Central memory CD8-positive, alpha-beta T cell (primary cell): ENCODE measurements at places on chromosomes 6 and 20.

- peaks cover 7% of the 10 kb centered on the region for H3K36me3 ChIP-seq
- peaks cover 27% of the 10 kb centered on the region for H3K27me3 ChIP-seq
- no peak for DNase-seq
Observed at GRCh38 chr6:43773980-43774775, 4.2 kb downstream of the VEGFA start.

DNA sequence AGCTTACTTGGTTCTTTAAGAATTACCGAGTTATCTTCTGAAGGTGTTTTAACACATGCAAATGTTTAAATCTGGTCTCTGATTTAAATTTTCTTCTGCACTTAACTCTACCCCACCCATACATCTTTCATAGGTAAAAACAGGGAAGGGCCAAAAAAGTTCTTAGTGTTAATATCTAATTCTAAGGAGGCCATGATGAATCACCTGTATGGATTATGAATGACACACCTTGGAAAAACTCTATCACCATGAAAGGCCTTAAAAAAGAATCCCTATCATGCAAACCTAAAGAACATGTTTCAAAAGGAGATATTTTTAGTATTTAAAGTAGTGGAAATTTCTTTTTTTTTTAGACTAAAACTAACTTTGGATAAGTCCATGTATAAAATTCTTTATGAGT is 54.7 kb downstream of the SLX4IP start:
- peaks cover 22% of the 10 kb centered on the region for H3K4me1 ChIP-seq
- H3K27me3 ChIP-seq: no peaks in the 10 kb centered on the region
- no peak overlapping the region for H3K27ac ChIP-seq
- DNase-seq: no peak
- no peaks in the 10 kb centered on the region for H3K36me3 ChIP-seq

GRCh38 chr20:9261781-9262180 is 192.9 kb downstream of the PLCB4 start:
- DNase-seq: no peak
- H3K36me3 ChIP-seq: no peaks in the 10 kb centered on the region
- H3K4me3 ChIP-seq: no peak overlapping the region
- H3K4me1 ChIP-seq: no peaks in the 10 kb centered on the region

- no peaks in the 10 kb centered on the region for H3K27me3 ChIP-seq
- DNase-seq: no peak
- H3K4me3 ChIP-seq: no peak overlapping the region
Observed at GRCh38 chr6:46393161-46393939, 97.9 kb downstream of the RCAN2 start.

- no peaks in the 10 kb centered on the region for H3K36me3 ChIP-seq
- no peak for DNase-seq
Observed at GRCh38 chr6:140225701-140226436, 851.4 kb upstream of the CITED2 start.

GRCh38 chr6:33607126-33607783 is 13.9 kb upstream of the ITPR3 start:
- no peaks in the 10 kb centered on the region for H3K36me3 ChIP-seq
- H3K27ac ChIP-seq: no peak overlapping the region
- no peak for DNase-seq
- no peaks in the 10 kb centered on the region for H3K4me1 ChIP-seq
- no peak overlapping the region for H3K4me3 ChIP-seq

DNA sequence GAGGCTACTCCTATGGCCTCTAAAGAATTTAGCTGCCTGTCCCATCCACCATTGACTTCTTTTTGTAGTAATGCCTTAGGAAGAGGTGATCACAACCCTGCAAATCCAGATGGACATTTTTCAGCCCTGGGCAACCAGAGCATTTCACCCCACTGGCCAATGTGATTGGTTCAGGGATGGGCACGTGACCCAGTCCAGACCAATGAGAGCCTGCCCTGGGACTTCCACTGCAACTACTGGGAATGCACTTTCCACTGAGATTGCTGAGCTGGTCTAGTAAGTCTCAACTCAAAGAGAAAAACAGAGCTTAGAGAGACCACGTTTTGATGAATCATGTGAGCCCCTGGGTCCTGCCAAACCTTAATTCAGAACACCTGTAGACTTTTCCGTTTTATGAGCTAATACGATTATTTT is 8.9 kb upstream of the UBE2V1 start:
- H3K4me3 ChIP-seq: no peak overlapping the region
- no peak for DNase-seq
- H3K4me1 ChIP-seq: no peaks in the 10 kb centered on the region
- H3K27ac ChIP-seq: no peak overlapping the region
- peaks cover 28% of the 10 kb centered on the region for H3K36me3 ChIP-seq

GRCh38 chr20:23773127-23773526 is 22.4 kb upstream of the CST1 start:
- H3K4me1 ChIP-seq: no peaks in the 10 kb centered on the region
- no peak for DNase-seq
- H3K36me3 ChIP-seq: no peaks in the 10 kb centered on the region
- H3K27me3 ChIP-seq: peaks cover 40% of the 10 kb centered on the region
- no peak overlapping the region for H3K4me3 ChIP-seq

DNA sequence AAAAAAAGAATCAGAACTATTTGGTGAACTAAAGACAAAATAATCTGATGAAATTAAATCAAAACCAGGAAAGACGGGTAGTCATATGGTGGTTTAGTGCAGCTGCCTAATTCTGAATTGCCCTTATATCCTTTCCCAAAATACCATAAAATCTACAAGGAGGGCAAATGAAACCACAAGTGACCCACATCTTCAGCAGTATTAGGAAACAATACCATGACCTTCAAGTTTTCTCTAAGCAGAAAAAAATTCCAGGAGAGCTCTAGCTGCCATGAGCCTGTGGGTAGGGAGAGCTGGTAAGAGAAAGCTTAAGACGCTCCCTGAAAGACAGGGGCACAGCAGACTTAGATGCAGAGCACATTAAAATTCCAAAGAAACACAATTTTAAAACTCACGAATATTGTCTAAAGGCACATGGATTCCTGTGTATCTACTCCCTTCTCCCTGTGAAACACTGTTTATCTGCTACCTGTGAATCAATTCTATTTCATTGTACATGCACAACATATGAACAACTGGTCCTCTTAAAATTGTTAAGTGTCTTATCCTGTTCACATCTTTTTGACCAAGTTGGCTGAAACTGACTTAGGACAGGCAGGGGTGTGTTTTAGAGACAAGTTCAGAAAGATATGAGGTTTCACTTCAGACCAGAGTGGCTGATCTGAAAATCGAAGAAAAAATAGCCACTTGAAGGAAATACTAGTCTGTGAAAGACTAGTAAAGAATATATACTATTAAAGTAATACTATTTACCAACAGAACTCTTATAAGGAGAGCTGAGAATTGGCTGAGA is 153.6 kb upstream of the SHLD1 start:
- H3K36me3 ChIP-seq: peaks cover 64% of the 10 kb centered on the region
- H3K4me1 ChIP-seq: peaks cover 45% of the 10 kb centered on the region
- DNase-seq: no peak

- H3K27me3 ChIP-seq: no peaks in the 10 kb centered on the region
- no peak for DNase-seq
- no peak overlapping the region for H3K27ac ChIP-seq
- H3K36me3 ChIP-seq: no peaks in the 10 kb centered on the region
- H3K4me1 ChIP-seq: no peaks in the 10 kb centered on the region
- H3K4me3 ChIP-seq: no peak overlapping the region
Observed at GRCh38 chr6:91278416-91278815, 691.5 kb upstream of the MAP3K7 start.

DNA sequence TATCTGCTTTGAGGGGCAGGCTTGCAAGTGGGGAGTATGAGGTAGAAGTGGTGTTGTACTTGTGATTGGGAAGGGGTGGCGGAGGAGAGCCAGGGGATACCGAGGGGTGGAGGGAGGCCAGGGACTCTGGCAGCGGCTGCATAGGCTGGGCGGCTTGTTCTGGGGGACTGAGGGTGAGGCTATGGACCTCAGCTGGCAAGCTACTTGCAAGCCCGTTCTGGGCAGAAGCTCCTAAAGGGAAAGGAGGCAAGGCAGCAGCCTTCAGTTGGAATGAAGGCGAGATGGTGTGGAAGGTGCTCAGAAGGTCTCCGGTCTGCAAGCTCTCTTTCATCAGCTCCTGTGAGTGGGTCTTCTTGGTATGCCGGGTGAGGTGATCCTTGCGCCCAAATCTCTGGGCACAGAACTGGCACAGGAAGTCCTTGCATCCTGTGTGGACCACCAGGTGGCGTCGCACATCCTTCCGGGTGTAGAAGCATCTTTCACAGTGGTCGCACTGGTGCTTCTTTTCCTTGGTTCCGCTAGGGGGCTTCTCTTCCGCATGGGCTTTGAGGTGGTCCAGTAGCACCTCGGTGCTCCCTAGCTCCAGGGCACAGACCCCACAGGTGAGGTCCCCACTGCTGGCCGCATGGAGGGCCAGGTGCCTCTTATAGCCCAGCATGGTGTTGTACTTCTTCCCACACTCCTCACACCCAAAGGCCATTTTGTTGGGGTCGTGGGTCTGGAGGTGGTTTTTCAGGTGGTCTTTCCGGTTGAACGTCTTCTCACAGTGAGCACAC is 66.0 kb downstream of the PLAGL1 start:
- H3K4me3 ChIP-seq: peak overlapping the region; percentile 27
- peaks cover 3% of the 10 kb centered on the region for H3K36me3 ChIP-seq
- peaks cover 14% of the 10 kb centered on the region for H3K4me1 ChIP-seq

DNA sequence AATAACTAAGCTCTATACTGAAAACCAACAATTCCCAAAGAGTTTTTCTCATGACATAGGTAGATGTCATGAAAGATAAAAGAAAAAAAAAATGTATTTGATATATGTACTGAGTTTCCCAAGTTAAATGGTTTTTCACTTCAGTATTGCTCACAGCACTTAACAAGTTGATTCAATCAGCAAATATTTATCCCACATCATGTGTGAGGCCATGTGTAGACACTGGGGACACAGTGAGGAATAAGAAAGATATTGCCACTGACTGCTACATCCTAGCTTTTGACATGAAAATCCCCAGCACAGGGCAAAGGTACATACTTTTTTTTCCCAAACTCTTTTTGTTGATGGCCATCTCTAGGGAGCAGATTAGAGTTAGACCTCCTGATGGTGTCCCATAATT is 25.3 kb downstream of the SPTLC3 start:
- H3K4me3 ChIP-seq: no peak overlapping the region
- H3K36me3 ChIP-seq: no peaks in the 10 kb centered on the region
- no peak overlapping the region for H3K27ac ChIP-seq
- DNase-seq: no peak
- H3K27me3 ChIP-seq: no peaks in the 10 kb centered on the region

- peaks cover 66% of the 10 kb centered on the region for H3K4me1 ChIP-seq
- H3K4me3 ChIP-seq: peak overlapping the region; percentile 91
- no peak for DNase-seq
- peaks cover 12% of the 10 kb centered on the region for H3K36me3 ChIP-seq
- peak overlapping the region; percentile 91 for H3K27ac ChIP-seq
Observed at GRCh38 chr6:145815309-145816274, 997 bp upstream of the FBXO30 start.

- no peak overlapping the region for H3K4me3 ChIP-seq
- H3K36me3 ChIP-seq: peaks cover 2% of the 10 kb centered on the region
- no peaks in the 10 kb centered on the region for H3K27me3 ChIP-seq
- no peak for DNase-seq
- no peak overlapping the region for H3K27ac ChIP-seq
Observed at GRCh38 chr20:49691818-49692568, 21.7 kb downstream of the B4GALT5 start.

DNA sequence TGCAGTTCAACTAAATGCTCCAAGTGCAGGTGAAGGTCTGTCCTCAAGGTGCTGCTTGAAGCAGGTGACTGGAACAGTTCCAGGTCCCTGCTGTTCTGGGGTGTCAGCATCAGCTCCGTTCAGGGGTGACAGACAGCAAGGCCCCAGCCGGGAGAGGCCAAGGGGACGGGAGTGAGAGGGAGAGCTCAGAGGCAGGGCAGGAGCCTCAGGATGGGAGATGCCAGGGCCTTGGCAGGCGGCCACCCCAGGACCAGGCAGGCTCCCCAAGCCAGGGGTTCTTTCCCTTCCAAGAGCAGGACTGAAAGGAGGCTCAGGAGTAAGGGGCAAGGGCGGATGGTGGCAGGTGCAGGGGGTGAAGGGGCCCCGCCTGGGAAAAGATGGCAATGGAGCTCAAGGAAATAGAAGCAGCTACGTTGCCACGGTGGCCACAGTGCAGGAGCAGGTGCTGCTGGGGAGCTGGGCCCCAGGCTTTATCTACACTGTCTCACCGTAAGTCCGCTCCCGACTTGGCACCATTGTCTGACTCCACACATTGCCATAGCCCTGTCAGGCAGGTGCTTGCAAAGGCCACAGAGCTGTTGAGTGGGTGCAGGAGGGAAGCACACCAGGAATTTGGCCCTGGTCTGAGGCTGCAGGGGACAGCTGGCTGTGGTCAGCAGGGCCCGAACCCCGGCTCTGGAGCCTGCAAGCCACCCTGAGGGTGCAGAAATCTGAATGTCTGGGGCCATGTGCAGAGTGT is 43.1 kb downstream of the ERMARD start:
- H3K36me3 ChIP-seq: peaks cover 3% of the 10 kb centered on the region
- peaks cover 83% of the 10 kb centered on the region for H3K27me3 ChIP-seq
- peaks cover 19% of the 10 kb centered on the region for H3K4me1 ChIP-seq
- H3K27ac ChIP-seq: no peak overlapping the region

- no peaks in the 10 kb centered on the region for H3K36me3 ChIP-seq
- H3K4me3 ChIP-seq: no peak overlapping the region
- H3K27me3 ChIP-seq: peaks cover 23% of the 10 kb centered on the region
- no peak overlapping the region for H3K27ac ChIP-seq
Observed at GRCh38 chr6:3806169-3806922, 42.8 kb upstream of the FAM50B start.

DNA sequence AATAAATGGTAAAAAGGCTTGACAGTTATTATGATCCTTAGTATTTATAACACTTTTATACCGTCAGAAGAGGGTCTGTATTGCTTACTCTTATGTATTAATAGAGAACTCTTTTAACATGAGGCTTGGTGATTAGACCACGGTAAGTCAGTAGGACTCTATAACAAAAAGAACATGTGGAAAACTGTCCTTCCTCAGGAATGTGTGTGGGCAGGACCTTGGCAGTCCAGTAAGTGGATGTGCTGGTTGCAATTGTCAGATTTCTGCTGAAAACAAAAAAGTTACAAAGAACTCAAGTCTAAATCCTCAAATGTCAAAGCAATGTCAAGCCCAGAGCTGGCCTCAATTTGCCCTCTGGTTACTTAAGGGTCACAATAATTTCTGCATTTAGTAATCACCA is 81.1 kb downstream of the PLCG1 start:
- DNase-seq: no peak
- H3K4me1 ChIP-seq: no peaks in the 10 kb centered on the region
- H3K27ac ChIP-seq: no peak overlapping the region
- H3K4me3 ChIP-seq: no peak overlapping the region
- no peaks in the 10 kb centered on the region for H3K36me3 ChIP-seq

- H3K27ac ChIP-seq: no peak overlapping the region
- DNase-seq: no peak
- no peaks in the 10 kb centered on the region for H3K4me1 ChIP-seq
- no peaks in the 10 kb centered on the region for H3K27me3 ChIP-seq
Observed at GRCh38 chr6:49151461-49151860, 311.6 kb downstream of the MMUT start.
